GM10248 (cell line): ENCODE measurements at places on chromosomes 12 and 14.

- DNase-seq, result no peak
Measured at GRCh38 chr14:71552809-71553208, 379.4 kb upstream of the RGS6 start.

GRCh38 chr14:71588028-71588427 is 344.2 kb upstream of the RGS6 start:
- DNase-seq, result no peak

- no peak for DNase-seq
Measured at GRCh38 chr14:83707056-83707455, 1822.9 kb upstream of the FLRT2 start.

- no peak for DNase-seq
Measured at GRCh38 chr12:56873382-56873781, 60.8 kb downstream of the SDR9C7 start.
